CD4-positive, alpha-beta memory T cell (primary cell): ENCODE measurements at places on chromosomes 3 and 15. TPM values are rescaled to one million over a fixed set of nuclear protein-coding genes. Genes with fewer than 3 reads are reported as not detected.

- H3K27ac ChIP-seq: no peak overlapping the region
- H3K4me1 ChIP-seq: peaks cover 21% of the 10 kb centered on the region
- no peak for DNase-seq
- no peaks in the 10 kb centered on the region for H3K27me3 ChIP-seq
- no peaks in the 10 kb centered on the region for H3K36me3 ChIP-seq
- H3K4me3 ChIP-seq: no peak overlapping the region
Observed at GRCh38 chr3:155891321-155891720, 20.9 kb downstream of the GMPS start.

DNA sequence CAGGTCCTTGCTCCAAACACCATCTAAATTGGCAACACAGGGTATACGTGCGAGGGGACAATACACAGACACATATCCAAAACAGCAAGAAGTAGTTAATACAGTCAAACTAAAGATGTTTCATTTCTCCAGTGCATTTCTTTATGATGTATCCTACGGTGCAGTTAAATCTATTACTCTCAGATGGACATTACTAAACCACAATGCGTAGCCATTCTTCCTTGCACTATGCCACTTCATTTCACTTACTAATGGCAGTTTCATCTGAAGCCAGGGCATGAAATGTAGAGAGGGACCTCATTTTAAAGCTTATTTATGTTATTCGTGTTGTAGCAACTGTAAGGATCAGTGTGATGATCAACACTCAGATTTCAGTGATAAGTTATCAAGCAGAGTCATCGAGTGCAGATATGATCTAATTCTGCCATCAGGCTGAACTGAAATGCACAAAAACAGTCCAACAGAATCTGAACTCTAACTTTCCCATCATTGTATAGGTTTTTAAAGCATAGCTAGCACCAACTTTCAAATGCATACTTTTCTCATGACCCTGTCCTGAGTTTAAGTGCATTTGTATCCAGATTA is 14.5 kb downstream of the TNIK start:
- peaks cover 77% of the 10 kb centered on the region for H3K4me1 ChIP-seq
- no peak for DNase-seq
- no peaks in the 10 kb centered on the region for H3K36me3 ChIP-seq
- no peak overlapping the region for H3K27ac ChIP-seq
- H3K4me3 ChIP-seq: no peak overlapping the region
- H3K27me3 ChIP-seq: no peaks in the 10 kb centered on the region

DNA sequence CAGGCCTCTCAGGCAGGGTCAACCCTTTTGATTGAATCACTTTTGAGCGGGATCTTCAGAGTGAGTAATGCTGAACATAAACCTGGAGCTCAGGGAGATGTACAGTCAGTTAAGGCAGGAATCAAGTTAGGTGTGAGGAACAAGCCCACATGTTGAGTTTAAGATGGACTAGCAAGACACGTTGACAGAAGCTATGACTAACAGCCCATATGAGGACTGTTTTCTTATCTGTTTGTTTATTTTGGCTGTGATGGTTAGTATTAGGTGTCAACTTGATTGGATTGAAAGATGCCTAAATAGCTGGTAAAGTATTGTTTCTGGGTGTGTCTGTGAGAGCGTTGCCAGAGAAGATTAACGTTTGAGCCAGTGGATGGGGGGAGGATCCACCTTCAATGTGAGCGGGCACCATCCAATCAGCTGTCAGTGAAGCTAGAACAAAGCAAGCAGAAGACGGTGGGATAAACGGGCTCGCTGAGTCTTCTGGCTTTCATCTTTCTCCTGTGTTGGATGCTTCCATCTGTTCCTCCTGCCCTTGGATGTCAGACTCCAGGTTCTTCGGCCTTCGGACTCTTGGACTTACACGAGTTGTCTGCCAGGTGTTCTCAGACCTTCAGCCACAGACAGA is 232.3 kb upstream of the STAC start:
- H3K27me3 ChIP-seq: no peaks in the 10 kb centered on the region
- H3K4me3 ChIP-seq: no peak overlapping the region
- no peaks in the 10 kb centered on the region for H3K4me1 ChIP-seq
- no peaks in the 10 kb centered on the region for H3K36me3 ChIP-seq

DNA sequence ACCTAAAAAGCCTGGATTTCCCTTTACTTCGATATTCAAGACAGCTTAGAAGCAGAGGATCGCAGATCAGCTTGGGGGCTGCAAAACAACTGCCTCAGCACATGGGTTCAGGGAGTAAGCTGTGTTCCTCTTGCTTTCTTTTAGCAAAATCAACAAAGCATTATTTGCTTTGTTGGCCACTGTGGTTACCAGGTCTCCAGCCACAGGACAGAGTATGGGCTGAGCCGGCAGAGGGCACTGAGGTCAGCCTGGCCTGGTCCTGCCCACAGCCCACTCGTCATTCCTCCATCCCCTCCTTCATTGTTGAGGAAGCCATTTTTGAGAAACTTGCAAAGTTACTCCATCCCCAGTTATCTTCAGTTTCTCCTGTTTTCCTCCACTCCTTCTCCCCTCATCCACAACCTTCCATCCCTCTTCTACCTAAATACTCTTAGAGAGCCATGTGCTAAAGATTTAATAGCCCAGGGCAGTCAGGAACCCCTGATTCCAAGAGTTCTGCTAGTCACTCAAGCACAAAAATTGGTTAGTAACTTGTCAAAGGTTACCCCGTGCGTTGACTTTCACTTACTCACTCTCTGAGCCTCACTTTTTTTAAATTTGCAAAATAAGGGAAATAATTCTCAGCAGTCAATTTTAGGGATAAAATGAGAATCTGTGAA is 60.0 kb upstream of the HES1 start:
- DNase-seq: no peak
- no peak overlapping the region for H3K27ac ChIP-seq
- H3K36me3 ChIP-seq: no peaks in the 10 kb centered on the region
- no peak overlapping the region for H3K4me3 ChIP-seq
- H3K27me3 ChIP-seq: no peaks in the 10 kb centered on the region

DNA sequence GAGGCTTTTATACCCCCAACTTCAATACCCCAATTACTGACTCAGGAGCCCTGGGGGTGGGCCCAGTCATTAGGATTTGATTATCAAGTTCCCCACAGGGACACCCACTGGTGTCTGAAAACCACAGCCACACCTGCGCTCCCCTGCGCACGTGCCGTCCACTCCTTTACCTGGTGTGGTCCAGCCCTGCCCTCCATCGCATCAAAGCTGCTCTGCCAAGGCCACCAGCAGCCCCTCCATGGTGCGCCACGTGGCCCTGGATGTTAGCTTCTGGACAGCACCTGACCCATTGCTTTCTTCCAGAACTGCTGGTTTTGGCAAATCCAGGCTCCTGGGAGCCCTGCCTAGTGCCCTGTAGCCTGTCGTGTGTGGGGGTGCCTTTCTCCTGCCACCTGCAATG is 136.3 kb downstream of the NSMCE3 start:
- no peak overlapping the region for H3K27ac ChIP-seq
- H3K27me3 ChIP-seq: no peaks in the 10 kb centered on the region
- no peak overlapping the region for H3K4me3 ChIP-seq
- H3K4me1 ChIP-seq: no peaks in the 10 kb centered on the region
- H3K36me3 ChIP-seq: no peaks in the 10 kb centered on the region

Gene TGM5
- not detected for total RNA-seq

Gene SEC22A
- 23.2 TPM for total RNA-seq

Gene ALDH1L1
- total RNA-seq: not detected

Gene GOLGA8R
- 4.2 TPM for total RNA-seq

Gene IL5RA
- 0.12 TPM for total RNA-seq
